Posterior vena cava (tissue), 2 donors: ENCODE measurements at places on chromosomes 2 and 18. TPM values are rescaled to one million over a fixed set of nuclear protein-coding genes. Genes with fewer than 3 reads are reported as not detected.
A peak's percentile ranks its signal among the peaks of the same experiment; 100 is the strongest.

The RFX8 gene
- total RNA-seq = 0.32 TPM

- peak; percentile 77 for DNase-seq
Measured at GRCh38 chr18:37254236-37254754, 311.3 kb downstream of the CELF4 start.

- DNase-seq = no peak
Measured at GRCh38 chr2:100935372-100935752, 66.7 kb upstream of the RPL31 start.

DNA sequence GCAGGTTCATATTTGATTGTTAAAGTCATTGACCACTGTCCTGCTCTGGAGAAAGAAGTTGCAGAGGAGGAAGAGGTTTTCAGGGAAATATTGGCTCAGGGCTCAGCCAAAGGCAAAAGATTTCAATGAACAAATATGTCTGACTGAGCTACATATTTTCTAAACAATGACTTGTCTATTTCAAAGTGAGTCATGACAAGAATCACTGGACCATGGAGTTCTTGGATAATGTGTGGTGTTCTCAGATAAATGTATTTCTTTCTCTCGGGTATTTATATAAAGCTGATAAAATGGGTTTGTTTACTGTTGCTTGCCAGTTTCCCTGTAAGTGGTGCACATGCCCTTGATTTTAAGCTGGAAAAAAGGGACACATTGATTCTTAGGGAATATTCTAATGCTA, 34.3 kb upstream of the RMP24 start:
- no peak for DNase-seq

GRCh38 chr18:40824291-40824690, 1130.7 kb upstream of the PIK3C3 start:
- DNase-seq = no peak

GRCh38 chr2:3172265-3172935, 205.2 kb downstream of the EIPR1 start:
- DNase-seq = peak; percentile 63

The CDK15 gene
- 1.5 TPM for total RNA-seq

GRCh38 chr18:8615397-8616027, 6.3 kb downstream of the RAB12 start:
- DNase-seq = no peak

GRCh38 chr2:219684721-219685689, 57.6 kb downstream of the SLC4A3 start:
- peak; percentile 87 for DNase-seq

DNA sequence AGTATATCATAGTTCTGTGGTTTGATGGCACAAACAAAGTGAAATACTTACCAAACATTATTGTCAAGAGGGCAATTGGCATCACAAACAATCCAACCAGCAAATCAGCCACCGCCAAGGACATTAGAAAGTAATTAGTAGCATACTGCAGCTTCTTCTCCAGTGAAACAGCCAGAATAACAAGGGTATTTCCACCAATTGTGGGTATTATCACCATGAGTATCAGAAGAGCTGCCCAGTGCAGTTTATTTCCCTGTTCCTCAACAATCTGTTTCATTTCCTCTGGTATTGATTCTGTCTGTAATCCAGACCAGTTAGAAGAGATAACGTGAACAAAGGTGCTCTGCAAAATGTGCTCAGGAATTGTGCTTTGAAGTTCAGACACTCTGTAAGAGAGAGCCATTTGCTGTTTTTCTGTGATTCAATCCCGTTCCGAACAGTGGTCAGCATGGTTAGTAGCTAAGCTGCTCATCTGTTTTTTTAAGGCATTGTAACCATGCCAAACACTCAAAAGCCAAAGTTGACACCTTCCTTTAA, 1.4 kb downstream of the HTR2B start:
- no peak for DNase-seq

DNA sequence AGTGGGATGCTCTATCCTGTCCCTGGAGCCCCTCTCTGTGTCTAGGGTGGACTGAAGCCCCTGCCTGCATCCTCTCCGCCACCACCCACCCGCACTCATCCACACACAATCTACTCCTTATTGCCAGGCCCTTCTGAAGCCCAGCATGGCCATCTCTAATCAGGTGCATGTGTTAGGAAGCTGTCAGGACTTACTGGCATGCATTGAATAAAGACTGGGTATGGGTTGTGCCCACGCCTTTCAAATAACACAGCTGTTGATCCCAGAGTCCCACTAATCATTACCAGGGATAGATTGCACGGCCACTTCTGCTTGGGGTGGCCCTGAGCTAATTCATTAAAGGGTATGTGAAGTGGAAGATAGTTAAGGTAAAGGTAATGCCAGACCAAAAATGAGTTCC, 88.4 kb downstream of the CABLES1 start:
- DNase-seq = no peak

DNA sequence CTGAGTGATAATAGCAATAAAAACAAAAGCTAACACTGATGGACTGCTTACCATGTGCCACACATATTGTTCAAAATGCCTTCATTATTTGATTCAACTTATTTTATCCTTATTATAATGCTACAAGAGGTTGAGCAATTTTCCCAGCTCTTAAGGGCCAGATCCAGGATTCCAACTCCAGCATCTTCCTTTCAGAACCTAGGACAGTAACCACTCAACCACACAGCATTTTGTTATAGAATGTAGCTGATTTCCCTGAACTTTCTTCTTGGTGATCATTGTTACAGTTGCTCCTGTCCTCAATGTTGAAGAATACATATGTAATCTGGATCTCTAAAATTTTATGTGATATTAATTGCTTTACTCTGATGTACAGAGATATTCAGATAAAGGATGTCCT, 341.7 kb downstream of the PIK3C3 start:
- DNase-seq = no peak

DNA sequence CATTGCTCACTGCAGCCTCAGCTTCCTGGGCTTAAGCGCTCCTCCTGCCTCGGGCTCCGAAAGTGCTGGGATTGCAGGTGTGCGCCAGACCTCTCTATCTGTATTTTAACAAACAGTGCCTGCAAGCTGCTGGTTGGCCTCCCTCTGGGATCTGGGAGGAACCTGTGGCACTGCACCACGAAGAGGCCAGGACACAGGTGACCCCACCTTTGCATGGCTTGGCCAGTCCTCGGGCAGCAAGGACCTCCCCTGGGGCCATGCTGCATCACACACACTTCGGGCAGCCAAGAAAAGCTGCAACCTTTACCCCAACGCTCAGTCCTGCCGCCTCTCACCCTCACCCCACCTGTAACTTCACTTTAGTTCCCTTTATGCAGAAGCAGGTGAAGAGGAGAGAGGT, 70.0 kb downstream of the PXDN start:
- peak; percentile 50 for DNase-seq

- DNase-seq = no peak
Measured at GRCh38 chr2:204015118-204015843, 78.7 kb downstream of the ICOS start.

DNA sequence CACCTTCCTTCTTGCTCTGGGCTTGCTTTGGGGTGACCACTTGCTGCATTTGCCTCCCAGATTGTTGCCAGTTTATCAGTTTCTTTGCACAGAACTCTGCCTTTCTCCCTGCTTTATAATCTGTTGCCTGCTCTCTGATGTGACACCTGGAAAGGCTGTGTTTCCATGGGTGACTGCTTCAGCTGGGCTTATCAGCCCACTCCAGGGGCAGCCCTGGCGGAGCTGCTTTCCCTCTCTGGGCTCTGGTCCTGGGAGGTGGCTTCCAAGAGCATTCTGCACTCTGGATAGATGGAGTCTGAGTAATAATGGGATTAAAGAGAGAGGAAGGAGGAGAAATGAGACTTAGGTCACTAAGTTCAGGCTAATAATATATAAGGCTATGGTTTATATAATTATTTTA, 352.7 kb downstream of the TSN start:
- no peak for DNase-seq
